Natural killer cell (primary cell): ENCODE measurements at places on chromosomes 6 and 20.

DNA sequence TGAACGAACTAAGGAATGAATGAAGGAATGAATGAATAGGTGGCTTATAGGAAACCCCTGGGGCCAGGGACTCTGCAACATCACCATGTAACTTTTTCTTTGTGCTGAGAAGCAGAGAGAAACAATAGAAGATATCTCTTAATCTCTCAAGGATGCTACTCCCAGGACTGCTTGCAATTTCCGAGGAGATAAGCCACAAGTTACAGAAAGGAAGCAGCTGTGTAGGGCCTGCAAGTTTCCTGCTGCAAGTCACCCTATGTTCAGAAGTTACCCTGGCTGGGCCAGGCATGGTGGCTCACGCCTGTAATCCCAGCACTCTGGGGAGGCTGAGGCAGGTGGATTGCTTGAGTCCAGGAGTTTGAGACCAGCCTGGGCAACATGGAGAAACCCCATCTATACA is 7.3 kb upstream of the MAVS start:
- no peak overlapping the region for H3K4me3 ChIP-seq
- no peaks in the 10 kb centered on the region for H3K27me3 ChIP-seq
- DNase-seq: no peak
- no peak overlapping the region for H3K27ac ChIP-seq
- no peaks in the 10 kb centered on the region for H3K4me1 ChIP-seq
- no peaks in the 10 kb centered on the region for H3K36me3 ChIP-seq

- DNase-seq: no peak
- H3K36me3 ChIP-seq: no peaks in the 10 kb centered on the region
- no peak overlapping the region for H3K4me3 ChIP-seq
Measured at GRCh38 chr6:108697561-108698161, 136.9 kb downstream of the FOXO3 start.

GRCh38 chr20:20466341-20466879 is 98.5 kb downstream of the INSM1 start:
- no peak for DNase-seq
- H3K4me3 ChIP-seq: no peak overlapping the region
- H3K27ac ChIP-seq: no peak overlapping the region
- H3K27me3 ChIP-seq: no peaks in the 10 kb centered on the region
- H3K36me3 ChIP-seq: peaks cover 2% of the 10 kb centered on the region
- peaks cover 4% of the 10 kb centered on the region for H3K4me1 ChIP-seq

- H3K36me3 ChIP-seq: no peaks in the 10 kb centered on the region
- no peak overlapping the region for H3K27ac ChIP-seq
- H3K4me3 ChIP-seq: no peak overlapping the region
- no peaks in the 10 kb centered on the region for H3K27me3 ChIP-seq
Measured at GRCh38 chr6:37724530-37725220, 27.0 kb upstream of the MDGA1 start.

GRCh38 chr20:62659488-62660239 is 17.4 kb downstream of the SLCO4A1 start:
- H3K27me3 ChIP-seq: no peaks in the 10 kb centered on the region
- H3K27ac ChIP-seq: no peak overlapping the region
- peaks cover 4% of the 10 kb centered on the region for H3K4me1 ChIP-seq
- no peak for DNase-seq

- peaks cover 4% of the 10 kb centered on the region for H3K27me3 ChIP-seq
- DNase-seq: no peak
- H3K36me3 ChIP-seq: no peaks in the 10 kb centered on the region
- no peak overlapping the region for H3K4me3 ChIP-seq
- peaks cover 2% of the 10 kb centered on the region for H3K4me1 ChIP-seq
Measured at GRCh38 chr6:132525866-132526265, 12.2 kb upstream of the TAAR9 start.

- H3K27ac ChIP-seq: no peak overlapping the region
- no peaks in the 10 kb centered on the region for H3K4me1 ChIP-seq
- H3K36me3 ChIP-seq: no peaks in the 10 kb centered on the region
- H3K27me3 ChIP-seq: no peaks in the 10 kb centered on the region
- H3K4me3 ChIP-seq: no peak overlapping the region
Measured at GRCh38 chr6:96391776-96392360, 129.7 kb upstream of the UFL1 start.

GRCh38 chr20:50850721-50851286 is 55.9 kb downstream of the BCAS4 start:
- H3K36me3 ChIP-seq: no peaks in the 10 kb centered on the region
- no peaks in the 10 kb centered on the region for H3K27me3 ChIP-seq
- H3K27ac ChIP-seq: no peak overlapping the region
- H3K4me3 ChIP-seq: no peak overlapping the region
- peak; percentile 12 for DNase-seq

DNA sequence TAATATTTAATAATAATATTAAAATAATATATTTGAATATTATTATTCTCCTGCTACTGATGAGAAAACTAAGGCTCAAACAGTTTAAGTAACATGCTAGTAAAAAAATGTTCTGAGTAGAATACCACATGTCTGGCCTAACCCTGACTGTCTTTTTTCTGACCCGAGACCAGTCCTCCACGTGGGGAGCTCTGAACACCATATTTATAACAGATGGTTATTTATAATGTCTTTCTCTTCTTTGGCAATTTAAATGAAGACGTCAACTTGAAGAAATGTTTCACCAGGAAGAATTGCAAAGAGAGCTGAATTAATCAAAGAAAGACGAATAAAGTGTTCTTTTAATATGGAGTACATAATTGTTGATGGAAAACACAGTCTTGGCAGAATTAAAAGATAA is 82.0 kb downstream of the SLC22A3 start:
- H3K36me3 ChIP-seq: no peaks in the 10 kb centered on the region
- no peak for DNase-seq
- H3K4me1 ChIP-seq: no peaks in the 10 kb centered on the region
- H3K27ac ChIP-seq: no peak overlapping the region
- no peak overlapping the region for H3K4me3 ChIP-seq
- peaks cover 7% of the 10 kb centered on the region for H3K27me3 ChIP-seq

GRCh38 chr6:40436685-40437604 is 150.2 kb downstream of the LRFN2 start:
- H3K4me1 ChIP-seq: peaks cover 27% of the 10 kb centered on the region
- no peak overlapping the region for H3K4me3 ChIP-seq
- H3K27ac ChIP-seq: peak overlapping the region; percentile 71
- H3K27me3 ChIP-seq: no peaks in the 10 kb centered on the region

GRCh38 chr20:54237116-54237943 is 29.4 kb downstream of the PFDN4 start:
- no peak overlapping the region for H3K27ac ChIP-seq
- H3K27me3 ChIP-seq: no peaks in the 10 kb centered on the region
- H3K36me3 ChIP-seq: no peaks in the 10 kb centered on the region
- no peak for DNase-seq
- H3K4me1 ChIP-seq: no peaks in the 10 kb centered on the region
- no peak overlapping the region for H3K4me3 ChIP-seq

GRCh38 chr6:169618526-169619490 is 83.0 kb downstream of the WDR27 start:
- no peak overlapping the region for H3K4me3 ChIP-seq
- DNase-seq: no peak
- no peaks in the 10 kb centered on the region for H3K27me3 ChIP-seq
- H3K27ac ChIP-seq: no peak overlapping the region

DNA sequence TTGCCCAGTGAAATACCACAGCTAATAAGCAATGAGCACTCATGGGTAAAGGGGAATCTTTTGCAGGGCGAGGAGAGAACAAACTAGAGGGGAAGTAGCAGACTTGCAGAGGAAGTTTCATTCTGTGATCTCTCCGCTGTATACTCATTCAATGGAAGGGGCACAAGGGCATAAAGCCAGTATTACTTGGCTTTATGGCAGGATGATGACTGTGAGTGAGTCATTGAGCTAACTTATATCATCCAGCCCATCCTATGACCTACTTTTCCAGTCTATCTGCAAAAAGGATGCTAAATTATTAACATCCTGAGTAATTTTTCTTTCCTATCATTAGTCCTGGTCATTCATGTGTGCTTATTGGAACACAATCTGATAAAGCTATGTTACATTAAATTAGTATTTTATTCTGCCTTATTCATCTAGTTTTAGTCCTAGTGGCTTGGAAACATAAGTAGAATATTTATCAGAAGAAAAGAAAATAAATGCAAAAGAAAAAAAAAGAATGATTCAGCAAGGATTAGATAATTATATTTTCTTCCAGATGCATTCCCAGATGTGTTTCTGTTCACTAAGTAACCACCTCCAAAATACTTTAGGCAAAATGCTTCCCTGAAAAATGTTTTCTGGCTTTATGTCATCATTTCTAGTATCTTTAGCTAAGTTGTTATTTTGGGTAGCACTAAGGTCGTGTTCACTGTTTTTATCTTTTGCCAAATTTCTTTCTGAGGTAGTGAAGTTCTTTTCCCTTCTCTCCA is 471.7 kb downstream of the CDKAL1 start:
- H3K27ac ChIP-seq: no peak overlapping the region
- no peaks in the 10 kb centered on the region for H3K4me1 ChIP-seq
- DNase-seq: no peak
- no peak overlapping the region for H3K4me3 ChIP-seq

DNA sequence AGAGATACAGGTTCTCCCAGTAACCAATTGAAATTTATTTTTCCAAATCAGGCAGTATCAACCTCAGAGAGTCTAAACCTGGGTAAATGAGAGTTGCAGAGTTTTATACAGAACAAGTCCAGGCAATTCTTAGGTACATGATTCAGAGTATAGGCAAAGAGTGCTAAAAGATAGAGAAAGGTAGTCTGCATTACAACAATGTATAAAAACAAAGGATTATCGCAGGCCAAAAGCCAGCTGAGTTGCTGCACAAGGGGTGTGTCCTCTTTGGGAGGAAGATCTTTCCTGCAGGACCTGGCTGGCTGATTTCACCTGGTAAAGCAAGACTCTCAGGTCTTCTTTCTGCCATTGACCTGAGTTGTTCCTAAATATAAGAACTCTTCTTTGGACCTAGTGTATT is 48.9 kb upstream of the ECHDC1 start:
- no peaks in the 10 kb centered on the region for H3K4me1 ChIP-seq
- no peaks in the 10 kb centered on the region for H3K36me3 ChIP-seq
- H3K4me3 ChIP-seq: no peak overlapping the region
- H3K27ac ChIP-seq: no peak overlapping the region
- no peaks in the 10 kb centered on the region for H3K27me3 ChIP-seq
- DNase-seq: no peak

GRCh38 chr6:138400326-138400725 is 3.7 kb upstream of the HEBP2 start:
- no peak overlapping the region for H3K4me3 ChIP-seq
- no peak overlapping the region for H3K27ac ChIP-seq
- peaks cover 18% of the 10 kb centered on the region for H3K4me1 ChIP-seq
- no peaks in the 10 kb centered on the region for H3K27me3 ChIP-seq

GRCh38 chr20:45111799-45112471 is 3.0 kb downstream of the WFDC5 start:
- no peak overlapping the region for H3K4me3 ChIP-seq
- no peaks in the 10 kb centered on the region for H3K36me3 ChIP-seq
- no peaks in the 10 kb centered on the region for H3K27me3 ChIP-seq
- no peak overlapping the region for H3K27ac ChIP-seq

- no peaks in the 10 kb centered on the region for H3K27me3 ChIP-seq
- H3K36me3 ChIP-seq: no peaks in the 10 kb centered on the region
- no peak overlapping the region for H3K27ac ChIP-seq
- DNase-seq: no peak
- no peaks in the 10 kb centered on the region for H3K4me1 ChIP-seq
- H3K4me3 ChIP-seq: no peak overlapping the region
Measured at GRCh38 chr6:53771785-53772624, 22.8 kb upstream of the LRRC1 start.

DNA sequence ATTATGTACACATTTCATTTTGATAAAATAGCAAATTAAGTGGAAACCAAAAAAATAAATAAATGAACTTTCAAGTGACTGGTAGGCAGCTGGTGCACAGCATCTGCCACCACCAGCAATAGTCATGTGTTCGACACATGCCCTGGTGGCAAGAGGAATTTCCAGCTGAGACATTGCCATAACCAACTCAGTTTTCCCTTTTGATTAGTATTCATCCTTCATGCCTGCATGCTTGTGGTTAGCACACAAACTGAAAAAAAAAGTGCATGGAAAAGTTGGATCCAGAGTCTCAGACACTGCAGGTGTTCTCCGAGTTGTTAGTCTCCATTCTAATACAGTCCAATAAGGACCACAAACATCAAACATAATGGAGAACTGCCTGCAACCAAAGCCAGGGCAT is 156.0 kb upstream of the SOX4 start:
- no peaks in the 10 kb centered on the region for H3K27me3 ChIP-seq
- DNase-seq: no peak
- no peak overlapping the region for H3K4me3 ChIP-seq
- H3K27ac ChIP-seq: no peak overlapping the region

DNA sequence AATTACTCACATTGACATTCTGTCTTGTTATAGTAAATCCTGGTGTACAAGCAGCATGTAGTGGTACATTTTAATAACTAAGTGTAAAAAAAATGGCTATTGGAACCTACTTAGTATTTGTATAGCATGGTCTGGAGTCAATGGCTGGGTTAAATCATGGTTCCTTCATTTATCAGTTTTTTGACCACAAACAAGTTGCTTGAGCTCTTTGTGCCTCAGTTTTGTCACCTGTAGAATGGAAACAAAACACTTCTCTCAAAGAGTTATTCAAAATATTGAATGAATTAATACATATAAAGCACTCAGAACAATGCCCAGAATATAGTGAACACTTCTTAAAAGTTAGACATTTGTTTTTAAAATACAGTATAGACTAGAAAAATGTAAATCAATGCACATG is 93.2 kb upstream of the HS3ST5 start:
- DNase-seq: no peak
- no peaks in the 10 kb centered on the region for H3K27me3 ChIP-seq
- no peaks in the 10 kb centered on the region for H3K4me1 ChIP-seq
- H3K27ac ChIP-seq: no peak overlapping the region
- no peak overlapping the region for H3K4me3 ChIP-seq
- no peaks in the 10 kb centered on the region for H3K36me3 ChIP-seq

GRCh38 chr20:64083378-64083803 is 807 bp downstream of the LKAAEAR1 start:
- no peaks in the 10 kb centered on the region for H3K36me3 ChIP-seq
- no peak overlapping the region for H3K27ac ChIP-seq
- peaks cover 38% of the 10 kb centered on the region for H3K4me1 ChIP-seq
- DNase-seq: peak; percentile 82

DNA sequence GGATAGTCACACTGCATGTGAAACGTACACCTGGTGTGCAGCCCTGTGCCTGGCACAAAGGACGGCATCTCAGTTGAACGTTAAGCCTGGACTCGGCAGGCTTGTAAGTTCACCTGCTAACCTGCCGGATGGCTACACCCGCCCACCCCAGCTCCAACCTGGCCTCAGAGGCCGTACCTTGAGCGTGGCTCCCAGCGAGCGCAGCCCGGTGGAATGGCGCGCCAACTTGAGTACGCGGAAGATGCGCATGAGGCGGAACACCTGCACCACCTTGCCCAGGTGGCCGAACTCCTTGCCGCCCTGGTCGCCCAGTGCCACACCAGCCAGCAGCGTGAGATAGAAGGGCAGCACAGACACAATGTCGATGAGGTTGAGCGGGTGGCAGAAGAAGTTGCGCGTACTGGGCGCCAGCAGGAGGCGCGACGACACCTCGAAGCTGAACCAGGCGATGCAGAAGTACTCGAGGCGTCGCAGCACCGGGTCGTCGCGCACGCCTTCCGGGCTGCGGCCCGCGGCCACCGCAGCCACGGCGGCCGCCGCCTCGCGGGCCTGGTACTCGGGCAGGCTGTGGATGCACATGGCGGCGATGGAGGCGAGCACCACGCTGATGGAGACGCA is 3.3 kb downstream of the KCNS1 start:
- no peak overlapping the region for H3K27ac ChIP-seq
- peak; percentile 70 for DNase-seq
- peaks cover 18% of the 10 kb centered on the region for H3K27me3 ChIP-seq
- H3K36me3 ChIP-seq: no peaks in the 10 kb centered on the region
- peaks cover 4% of the 10 kb centered on the region for H3K4me1 ChIP-seq

- no peaks in the 10 kb centered on the region for H3K36me3 ChIP-seq
- H3K27ac ChIP-seq: no peak overlapping the region
- H3K27me3 ChIP-seq: no peaks in the 10 kb centered on the region
- H3K4me1 ChIP-seq: no peaks in the 10 kb centered on the region
- DNase-seq: no peak
Measured at GRCh38 chr20:8330319-8330784, 198.3 kb downstream of the PLCB1 start.
